ENCODE measurements at places on chromosomes 6 and 20.

- no peak for DNase-seq
These were observed 638.0 kb downstream of the DHX35 start for GRCh38 chr20:39600156-39600555.

GRCh38 chr6:33699739-33700138 lies 11.8 kb downstream of the UQCC2 start:
- DNase-seq = no peak

DNA sequence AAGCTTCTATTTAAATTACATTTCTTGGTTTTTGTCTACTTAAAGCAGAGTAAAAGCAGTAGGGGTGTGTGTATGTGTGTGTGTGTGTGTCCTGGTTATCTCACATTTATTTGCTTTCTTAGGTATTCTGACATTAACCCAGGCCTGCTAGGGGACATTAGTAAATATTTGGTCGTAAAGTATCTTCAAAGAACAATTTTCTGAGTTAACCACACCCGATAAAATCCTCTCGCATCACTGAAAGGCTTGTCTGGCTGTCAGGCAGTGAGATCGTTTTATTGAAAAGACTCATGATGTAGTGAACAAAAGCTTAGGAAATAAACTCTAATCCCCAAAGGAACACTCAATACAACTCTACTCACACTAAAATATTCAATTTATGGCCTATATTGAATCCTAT lies 77.9 kb downstream of the ZNF217 start:
- DNase-seq = no peak

DNA sequence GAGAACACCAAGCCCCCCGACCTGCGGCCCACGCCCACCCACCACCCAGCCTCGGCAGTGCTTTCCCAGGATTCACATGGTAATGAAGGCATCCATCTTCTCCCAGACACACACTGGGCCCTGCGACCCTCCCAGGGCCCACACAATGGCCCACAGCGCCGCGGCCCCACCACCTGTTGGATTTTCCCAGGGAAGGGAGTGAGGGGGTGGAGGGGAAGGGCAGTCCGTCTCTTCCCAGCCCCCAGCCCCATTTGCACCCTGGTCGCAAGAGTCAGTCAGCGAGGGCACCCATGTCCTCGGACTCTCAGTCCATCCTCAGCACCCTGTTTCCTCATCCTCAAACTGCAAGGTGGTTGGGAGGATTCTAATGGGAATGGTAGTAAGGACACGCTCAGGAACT lies 23.7 kb upstream of the ID1 start:
- no peak for DNase-seq

DNA sequence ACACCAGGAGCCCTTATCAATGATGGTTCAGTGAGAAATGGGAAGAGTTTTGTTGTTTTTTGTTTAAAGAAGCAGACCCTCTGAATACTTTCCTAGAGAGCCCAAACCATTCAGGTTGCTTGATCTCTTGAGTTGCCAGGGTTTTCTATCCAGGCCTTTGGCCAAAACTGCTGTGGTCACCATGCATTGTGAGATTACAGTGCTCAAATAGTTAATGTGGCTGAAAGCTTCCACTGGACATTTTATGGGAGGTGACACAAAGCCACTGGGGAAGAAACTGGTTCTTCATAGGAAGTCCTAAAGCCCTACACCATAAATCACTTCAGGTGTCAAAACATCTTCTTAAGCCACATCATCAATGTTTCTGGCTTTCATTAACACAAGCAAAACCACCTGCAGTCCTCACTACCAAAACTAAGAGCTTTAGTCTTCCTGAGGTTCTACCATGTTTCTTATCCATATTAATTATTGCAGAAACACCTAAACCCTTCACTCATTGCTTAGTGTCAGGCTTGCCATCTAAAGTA lies 101.6 kb downstream of the IBTK start:
- DNase-seq = no peak

DNA sequence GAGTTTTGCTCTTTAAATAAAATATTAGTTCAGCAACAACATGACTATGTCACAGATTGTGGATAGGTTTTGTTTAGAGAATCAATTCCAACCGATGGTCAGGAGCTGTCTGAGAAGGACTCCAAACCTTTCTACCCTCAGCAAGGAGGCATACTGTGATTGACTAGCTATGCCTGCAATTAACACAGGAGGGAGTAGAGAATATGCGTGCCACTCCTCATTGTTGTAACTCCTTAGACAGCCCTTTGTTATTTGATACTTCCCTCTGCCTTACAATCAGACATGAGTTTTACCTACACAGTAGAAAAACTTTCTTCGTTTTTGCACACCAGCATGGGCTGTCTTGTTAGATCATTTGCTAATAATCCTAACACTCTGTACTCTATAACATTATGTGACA lies 796.5 kb downstream of the PRIM2 start:
- no peak for DNase-seq

DNA sequence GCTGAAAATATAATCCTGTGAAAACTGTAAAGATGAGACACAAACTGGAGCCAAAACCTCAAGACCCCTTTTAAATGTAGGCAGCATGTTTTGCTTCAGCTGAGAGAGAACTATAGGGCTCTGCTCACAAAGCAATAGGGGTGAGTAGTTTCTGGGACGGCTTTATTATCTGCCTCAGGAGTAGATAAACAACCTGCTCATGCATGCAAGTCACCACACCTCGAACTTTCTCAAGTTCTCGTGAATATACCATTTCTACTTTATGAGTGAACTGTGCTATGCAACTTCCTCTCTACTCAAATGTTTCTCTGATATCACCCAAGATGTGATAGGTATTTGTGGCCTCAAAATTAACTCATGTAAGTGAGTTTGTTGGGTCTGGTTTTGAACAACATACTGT lies 7.5 kb upstream of the OOEP start:
- no peak for DNase-seq

DNA sequence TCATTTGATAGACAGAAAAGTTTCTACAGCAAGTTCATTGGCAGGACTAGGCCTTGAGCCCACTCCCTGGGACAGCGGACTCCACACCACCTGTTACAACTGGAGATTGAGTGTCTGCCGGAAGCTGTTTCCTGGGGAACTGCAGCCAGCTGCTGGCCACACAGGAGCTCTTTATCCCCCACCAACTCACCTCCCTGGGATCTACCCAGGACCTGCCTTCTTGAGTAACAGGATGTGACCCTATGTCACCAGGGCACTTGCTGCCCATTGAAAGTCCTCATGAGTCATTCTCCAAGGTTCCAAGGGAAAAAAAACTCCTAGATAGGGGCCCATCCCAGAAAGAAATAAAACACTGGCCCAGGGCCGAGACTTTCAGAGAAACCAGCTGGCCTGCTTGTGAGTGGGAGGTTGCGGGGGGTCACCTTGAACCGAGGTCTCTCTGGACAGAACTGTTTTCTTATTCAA lies 37.4 kb upstream of the SLC9A8 start:
- DNase-seq = peak; percentile 75

DNA sequence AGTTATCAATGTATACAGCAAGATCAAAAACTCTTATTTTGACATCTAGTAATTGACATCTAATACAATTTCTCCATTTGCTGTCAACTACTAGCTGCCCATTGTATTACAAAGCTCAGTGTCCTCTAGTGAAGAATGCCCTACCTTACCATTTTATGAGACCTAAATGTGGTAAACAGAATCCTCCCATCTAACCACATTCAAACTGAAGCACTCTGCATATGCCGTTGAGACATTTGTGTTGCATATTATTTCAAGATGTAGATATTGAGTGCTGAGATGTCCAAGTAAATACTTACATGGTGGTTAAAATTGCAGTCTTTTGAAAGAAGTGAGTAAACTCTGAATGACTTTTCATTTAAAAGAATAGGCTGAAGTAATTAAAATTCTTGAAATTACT lies 597 bp upstream of the GLYATL3 start:
- DNase-seq = no peak

GRCh38 chr20:54407459-54407858 lies 67.9 kb upstream of the DOK5 start:
- no peak for DNase-seq

- no peak for DNase-seq
These were observed 860.2 kb upstream of the MAP3K7 start for GRCh38 chr6:91447081-91447480.

GRCh38 chr20:24747881-24748595 lies 201.0 kb upstream of the CST7 start:
- DNase-seq = no peak

DNA sequence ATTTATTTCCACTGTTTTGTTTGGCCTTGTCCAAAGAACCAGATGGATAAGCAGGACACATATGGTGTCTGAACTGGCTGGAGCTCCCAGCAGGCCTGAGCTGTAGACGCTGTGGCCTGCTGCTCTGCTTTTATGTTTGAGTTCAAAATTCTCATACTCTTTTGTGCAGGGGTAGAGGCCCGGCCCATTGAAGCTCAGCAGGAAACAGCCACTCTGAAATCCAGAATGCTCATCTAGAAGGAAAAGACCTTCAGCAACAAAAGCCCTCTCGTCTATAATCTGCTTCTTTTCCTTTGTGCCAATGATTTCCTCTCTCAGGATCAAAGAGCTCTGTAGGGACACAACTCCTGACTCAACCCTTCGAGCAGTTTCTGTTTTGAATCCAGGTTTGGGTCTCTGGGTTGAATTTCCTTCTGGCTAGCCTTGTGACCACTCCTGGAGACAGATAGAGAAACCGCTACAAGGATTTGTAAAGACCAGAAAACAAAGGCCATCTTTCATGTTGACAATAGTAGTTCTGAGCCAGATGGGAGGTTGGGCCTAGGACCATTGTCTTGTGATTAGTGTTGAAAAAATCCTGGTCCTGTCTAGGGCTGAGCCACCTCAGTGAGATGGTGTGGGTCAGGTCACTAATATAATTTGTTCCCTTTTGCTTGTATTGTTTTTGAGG lies 446.7 kb downstream of the BCKDHB start:
- DNase-seq = no peak

- DNase-seq = no peak
These were observed 64.2 kb downstream of the EDN3 start for GRCh38 chr20:59364611-59365010.

GRCh38 chr20:17228624-17229061 lies 1.8 kb downstream of the PCSK2 start:
- DNase-seq = no peak

DNA sequence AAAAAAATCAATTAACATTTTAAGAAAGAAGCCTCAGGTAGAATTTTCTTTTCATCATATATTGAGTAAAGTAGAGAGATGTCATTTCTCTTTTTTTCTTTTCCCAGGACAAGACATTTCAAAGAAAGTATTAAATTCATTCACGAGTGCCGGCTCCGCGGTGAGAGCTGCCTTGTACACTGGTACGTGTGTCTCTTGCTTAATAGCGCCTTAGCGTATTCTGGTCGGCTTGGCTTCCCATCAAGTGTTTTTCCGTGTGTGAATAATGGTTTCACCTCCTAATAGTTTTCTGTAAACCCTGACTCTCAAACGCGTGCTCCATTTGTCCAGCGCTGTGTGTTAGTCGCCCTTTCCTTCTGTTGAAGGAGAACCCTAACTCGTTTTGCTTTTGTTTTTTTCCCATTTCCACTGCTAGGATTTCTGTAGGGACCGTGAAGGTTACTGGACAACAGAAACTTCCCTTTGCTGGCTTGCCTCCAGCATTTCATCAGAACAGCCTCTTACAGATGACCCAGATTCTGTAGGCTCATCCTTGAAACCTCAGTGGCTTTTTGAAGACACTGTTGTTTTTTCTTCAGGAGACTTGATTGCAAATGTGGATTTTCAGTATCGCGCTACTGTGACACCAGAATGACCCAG lies 45.7 kb upstream of the IRF4 start:
- no peak for DNase-seq
